ENCODE measurements at places on chromosomes 13 and 19.

GRCh38 chr13:54573186-54573585 is 1544.6 kb downstream of the OLFM4 start:
- DNase-seq = no peak

- DNase-seq = no peak
Measured at GRCh38 chr19:53389978-53390377, 5.0 kb upstream of the ZNF765 start.

- no peak for DNase-seq
Measured at GRCh38 chr13:40063278-40063698, 407.8 kb downstream of the COG6 start.

DNA sequence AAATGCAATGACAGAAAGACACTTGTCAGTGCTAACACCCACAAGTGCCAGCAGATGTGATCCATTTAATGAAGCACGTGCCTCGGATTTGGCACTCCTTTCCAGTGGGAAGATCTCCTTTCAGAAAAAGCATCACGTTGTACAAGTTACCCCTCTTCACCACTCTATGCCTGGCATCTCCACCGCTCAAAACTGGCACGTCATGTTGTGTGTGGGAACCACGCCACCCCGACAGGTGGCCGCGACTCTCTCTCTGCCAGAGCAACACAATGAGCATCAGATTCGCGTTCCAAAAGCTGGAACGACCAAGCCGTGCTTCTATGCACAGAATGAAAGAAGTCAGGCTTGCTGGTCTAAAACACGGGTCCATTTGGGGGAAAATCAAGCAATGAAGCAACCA is 24.3 kb downstream of the TMTC4 start:
- no peak for DNase-seq

- peak; percentile 25 for DNase-seq
Measured at GRCh38 chr19:33302974-33303790, 848 bp upstream of the CEBPA start.

GRCh38 chr13:43071824-43072223 is 48.4 kb downstream of the DNAJC15 start:
- DNase-seq = no peak

GRCh38 chr19:33366127-33366526 is 7.4 kb upstream of the CEBPG start:
- DNase-seq = no peak

DNA sequence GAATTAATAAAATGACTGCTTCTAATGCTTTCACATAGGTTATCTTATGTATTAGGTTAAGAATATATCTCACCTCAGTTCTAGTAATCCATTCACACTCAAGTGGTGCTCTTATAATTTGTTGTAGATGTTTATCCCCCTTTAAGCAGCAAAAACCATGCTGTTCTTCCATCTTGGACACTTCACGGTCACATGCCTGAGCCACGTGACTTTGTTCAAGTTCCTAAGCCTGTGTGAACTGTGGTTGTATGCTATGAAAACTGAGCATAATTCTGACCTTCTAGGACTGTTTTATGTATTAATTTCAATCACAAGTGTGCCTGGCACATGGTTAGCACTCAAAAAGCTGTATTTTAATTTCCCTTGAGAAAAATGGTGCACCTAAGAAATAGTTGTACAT is 41.2 kb upstream of the STARD13 start:
- DNase-seq = no peak

- DNase-seq = no peak
Measured at GRCh38 chr13:65642301-65642700, 1587.8 kb downstream of the PCDH9 start.

GRCh38 chr19:18493440-18494266 is 28.2 kb downstream of the ELL start:
- no peak for DNase-seq

- no peak for DNase-seq
Measured at GRCh38 chr19:44476559-44477408, 23.5 kb downstream of the ZNF180 start.

DNA sequence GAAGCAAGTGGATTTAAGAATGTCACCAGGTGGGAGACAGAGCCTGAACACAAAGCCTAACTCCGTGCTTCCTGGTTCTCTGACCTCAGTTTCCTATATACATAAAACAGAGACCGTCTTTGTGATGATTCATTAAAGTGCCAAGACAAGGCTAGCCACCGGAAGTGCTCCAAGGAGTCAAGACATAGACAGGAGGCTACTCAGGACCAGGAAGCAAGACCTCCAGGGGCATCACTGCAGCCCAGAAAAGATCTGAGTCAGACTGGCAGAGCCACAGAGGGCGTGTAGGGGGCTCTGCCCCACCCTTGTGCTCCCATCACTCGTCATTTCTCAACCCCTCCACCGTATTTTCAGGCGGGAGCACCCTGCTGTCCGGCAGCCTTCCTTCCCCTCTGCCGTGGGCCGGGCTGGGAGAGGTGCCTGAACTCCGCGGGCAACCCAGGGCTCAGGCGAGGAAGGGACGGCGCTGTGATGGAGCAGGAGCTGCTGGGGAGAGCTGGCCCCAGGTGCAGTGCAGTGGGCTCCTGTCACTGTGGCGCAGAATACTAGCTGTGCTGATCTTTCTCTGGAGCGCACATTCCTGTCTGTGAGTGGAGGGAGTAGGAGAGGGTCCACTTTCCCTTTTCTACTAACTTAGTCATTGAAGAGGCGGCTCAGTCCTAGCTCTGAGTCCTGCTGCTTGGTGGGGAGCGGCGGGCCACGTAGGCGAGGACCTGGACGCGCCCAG is 134.7 kb upstream of the GPR12 start:
- DNase-seq = no peak

DNA sequence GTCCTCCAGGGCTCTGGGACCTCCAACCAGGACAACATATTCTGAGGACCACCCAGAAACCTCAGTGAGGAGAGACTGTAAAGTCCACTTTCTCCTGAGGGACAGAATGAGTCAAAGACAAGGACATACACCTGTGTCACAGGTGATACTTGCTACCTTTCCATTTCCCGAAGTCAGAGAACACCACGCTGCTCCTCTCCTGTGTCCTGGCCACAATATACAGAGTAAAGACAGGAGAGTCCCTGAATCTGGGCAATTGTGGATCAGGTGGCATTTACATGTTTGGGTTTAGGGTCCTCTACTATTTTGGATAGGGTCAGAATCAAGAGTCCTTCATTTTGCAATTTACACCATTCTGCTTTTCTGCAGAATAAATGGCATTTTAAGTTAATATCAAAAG is 4.9 kb downstream of the MED26 start:
- DNase-seq = no peak

DNA sequence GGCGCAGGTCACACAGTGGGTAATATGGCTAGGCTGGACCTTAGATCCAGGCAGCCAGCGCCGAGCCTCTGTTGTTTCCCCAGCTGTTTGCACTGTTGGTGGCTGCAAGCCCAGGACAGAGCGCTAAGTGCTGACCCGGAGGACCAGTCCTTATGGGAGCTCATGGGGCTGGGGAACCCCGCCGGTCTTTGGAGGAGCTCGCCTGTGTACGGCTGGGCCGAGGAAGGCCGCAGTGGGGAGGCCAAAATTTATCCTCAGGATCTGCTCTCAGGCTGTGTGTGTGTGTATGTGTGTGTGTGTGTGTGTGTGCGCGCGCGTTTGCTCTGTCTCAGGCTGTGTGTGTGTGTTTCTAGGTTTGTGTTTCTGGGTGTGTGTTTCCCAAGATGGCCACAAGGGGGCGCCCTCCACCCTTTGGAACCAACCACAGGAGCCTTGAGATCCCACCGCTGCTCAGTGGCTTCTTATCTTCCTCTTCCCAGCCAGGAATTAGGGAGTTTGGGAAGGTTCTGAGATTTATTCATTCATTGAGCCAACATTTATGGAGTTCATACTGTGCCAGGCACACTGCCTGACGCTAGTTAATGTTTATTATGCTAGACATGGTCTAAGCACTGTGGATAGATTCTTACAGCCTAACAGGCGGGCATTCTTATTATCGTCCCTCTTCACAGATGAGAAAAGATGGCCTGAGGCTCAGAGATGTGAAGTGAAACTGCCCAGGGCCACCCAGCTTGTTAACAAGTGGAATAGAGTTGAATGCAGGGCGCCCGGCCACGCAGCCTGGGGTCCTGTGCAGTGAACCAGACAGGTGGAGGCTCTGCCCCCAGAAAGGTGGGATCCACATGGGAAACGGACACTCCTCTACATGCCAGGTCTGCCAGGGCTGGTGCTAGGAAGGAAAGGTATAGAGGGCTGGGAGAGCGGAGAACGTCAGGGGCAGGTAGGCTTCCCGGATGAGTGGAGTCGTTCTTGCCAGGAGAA is 13.0 kb downstream of the PGLYRP1 start:
- DNase-seq = peak; percentile 53

DNA sequence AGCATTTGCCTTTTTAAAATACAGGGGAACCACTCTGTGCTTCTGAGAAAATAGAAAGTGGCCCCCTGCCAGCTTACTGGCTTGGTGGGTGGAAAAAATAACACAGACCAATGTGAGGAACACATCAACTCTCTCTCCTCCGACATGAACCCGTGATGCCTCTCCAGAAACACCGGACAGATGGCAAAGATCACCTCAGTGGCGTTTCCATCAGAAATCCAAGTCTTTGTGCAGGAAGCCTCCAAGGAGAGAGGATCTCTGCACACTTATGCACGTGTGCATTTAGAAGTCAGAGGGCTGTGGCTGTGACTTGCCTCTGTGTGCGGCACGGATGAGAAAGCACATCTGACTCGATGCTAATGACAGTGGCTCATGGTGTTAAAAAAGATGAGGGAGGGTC is 112.3 kb upstream of the KLF12 start:
- no peak for DNase-seq

- DNase-seq = no peak
Measured at GRCh38 chr13:48891586-48891985, 84.1 kb upstream of the FNDC3A start.

DNA sequence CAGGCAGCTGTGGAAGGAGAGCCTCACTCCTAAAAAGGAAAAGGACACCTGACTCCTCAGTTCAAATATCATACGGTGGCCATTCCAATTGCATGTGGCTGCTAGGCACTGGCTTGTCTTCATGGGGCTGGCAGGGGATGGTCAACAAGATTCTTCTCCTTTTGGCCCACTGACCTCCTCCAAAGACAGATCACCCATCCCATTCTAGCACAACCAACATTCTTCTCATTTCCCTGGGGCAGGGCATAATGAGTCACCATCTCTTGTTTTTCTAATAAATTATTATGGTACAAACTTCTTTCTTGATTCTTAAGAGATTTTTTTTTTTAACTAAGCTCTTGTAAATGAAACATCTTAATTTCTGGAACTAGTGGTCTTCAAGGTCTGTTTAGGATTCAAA is 136.7 kb upstream of the NBEA start:
- DNase-seq = no peak

GRCh38 chr13:34750078-34750931 is 191.8 kb upstream of the NBEA start:
- DNase-seq = no peak

DNA sequence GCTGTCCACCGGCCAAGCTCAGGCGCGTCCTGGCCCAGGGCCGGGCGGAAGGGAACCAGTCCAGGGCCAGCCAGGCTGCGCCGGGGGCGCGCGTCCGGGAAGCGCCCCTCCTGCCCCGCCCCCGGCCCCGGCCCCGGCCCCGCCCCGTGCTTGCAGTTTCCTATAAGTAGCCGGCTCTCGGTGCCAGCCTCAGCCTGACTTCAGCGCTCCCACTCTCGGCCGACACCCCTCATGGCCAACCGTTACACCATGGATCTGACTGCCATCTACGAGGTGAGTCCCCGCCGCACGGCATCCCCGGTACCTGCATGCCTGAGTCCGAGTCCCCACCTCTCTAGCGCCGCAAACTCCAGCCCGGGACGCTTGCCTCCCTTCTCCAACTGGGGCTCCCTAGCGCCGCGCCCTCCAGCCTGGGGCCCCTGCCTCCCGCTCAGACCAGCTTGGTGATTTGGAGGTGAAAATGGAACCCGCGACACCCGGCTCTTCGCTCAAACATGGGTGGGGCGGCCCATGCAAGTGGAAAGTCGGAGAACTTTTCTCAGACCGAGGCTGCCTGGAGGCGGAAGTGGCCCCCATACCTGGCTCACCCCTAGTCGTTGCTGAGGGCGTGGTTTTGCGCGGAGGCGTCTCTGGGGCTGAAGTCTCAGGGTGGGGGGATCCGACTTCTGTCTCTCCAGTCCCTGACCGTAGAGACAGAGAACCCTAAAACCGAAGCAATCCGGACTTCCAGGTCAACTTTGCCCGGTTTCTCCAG is at the start of gene ZFP36:
TSS of gene ZFP36 (plus strand) at position 192 of the 754 bp plus-strand sequence. CDS start at position 250, 58 bp downstream.
- peak; percentile 96 for DNase-seq

DNA sequence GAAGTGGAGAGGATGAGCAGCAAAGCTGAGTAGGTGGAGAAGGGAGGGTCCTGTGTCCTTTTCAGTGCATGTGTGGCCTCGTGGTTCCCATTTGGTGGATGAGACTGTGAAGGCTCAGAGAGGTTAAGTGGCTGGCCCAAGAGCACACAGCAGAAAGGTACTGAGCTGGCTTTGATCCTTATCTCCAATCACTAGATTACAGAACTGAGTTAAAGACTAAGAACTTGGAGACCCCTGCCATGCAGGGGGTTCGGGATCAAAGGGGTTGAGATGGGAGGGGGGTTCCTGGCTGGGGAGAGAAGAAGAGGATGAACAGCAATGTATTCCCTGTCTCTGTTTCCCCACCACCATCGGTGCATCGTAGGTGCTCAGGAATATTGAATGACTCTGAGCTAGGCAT is 11.8 kb downstream of the CELF5 start:
- DNase-seq = no peak

- DNase-seq = no peak
Measured at GRCh38 chr19:16233836-16234551, 36.3 kb downstream of the AP1M1 start.

- DNase-seq = peak; percentile 54
Measured at GRCh38 chr19:38095411-38096308, 128.4 kb downstream of the DPF1 start.

DNA sequence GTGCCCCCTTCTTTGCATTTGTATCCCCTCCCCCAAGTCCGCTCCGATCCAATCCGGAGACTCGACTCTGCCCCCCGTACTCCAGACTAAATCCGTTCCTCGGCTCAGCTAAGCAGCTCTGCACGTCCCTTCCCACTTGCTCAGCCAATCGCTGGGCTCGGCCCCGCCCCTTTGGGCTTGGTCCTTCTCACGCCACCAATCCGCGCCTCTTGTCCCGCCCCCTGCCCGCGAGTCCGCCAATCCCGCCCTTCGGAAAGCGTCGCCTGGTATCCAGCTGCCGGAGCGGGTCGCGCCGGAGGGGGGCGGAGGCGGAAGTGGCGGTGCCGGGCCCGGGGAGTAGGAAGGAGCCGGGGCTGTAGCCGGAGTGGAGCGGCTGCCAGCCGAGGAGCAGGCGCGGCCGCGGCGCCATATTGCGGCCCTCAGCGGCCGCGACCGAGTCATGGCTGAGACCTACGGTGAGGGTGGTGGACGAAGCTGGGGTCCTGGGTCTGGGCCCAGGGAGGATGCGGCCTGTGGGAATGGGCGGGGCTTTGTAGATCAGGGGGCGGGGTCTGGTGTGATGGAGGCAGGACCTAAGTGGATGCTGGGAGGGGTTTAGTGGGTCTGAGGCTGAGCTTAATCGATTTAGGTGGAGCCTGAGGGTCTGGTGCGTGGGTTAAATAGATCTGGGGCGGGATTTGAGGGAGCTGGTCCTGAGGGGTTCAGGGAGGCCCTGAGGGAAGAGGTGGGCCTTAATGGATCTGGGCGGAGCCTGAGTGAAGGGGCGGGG is at the start of gene RAB4B:
TSS of gene RAB4B (plus strand) at position 311 of the 769 bp plus-strand sequence. CDS start at position 440, 129 bp downstream.
- peak; percentile 100 for DNase-seq

GRCh38 chr13:101915755-101916107 is 463.3 kb downstream of the ITGBL1 start:
- no peak for DNase-seq
